ENCODE measurements at places on chromosomes 2 and 18. TPM values are rescaled to one million over a fixed set of nuclear protein-coding genes. Genes with fewer than 3 reads are reported as not detected.

HPCAL1 gene
- 22.7 TPM for polyA plus RNA-seq

TMEM37 gene
- polyA plus RNA-seq, result 54.8 TPM

IL1F10 gene
- polyA plus RNA-seq, result not detected

GPR75 gene
- polyA plus RNA-seq, result 5.0 TPM

SOX11 gene
- 22.9 TPM for polyA plus RNA-seq

CRYGB gene
- not detected for polyA plus RNA-seq

SLC19A3 gene
- polyA plus RNA-seq, result 10.7 TPM

LDLRAD4 gene
- 9.7 TPM for polyA plus RNA-seq

SPP2 gene
- polyA plus RNA-seq, result not detected

ICOS gene
- polyA plus RNA-seq, result not detected

SCYGR4 gene
- polyA plus RNA-seq, result not detected

EPAS1 gene
- 40.7 TPM for polyA plus RNA-seq
